ENCODE measurements at places on chromosomes 12 and 14. TPM values are rescaled to one million over a fixed set of nuclear protein-coding genes. Genes with fewer than 3 reads are reported as not detected.

C12orf54 gene
- total RNA-seq, result not detected

- no peak overlapping the region for H3K27ac ChIP-seq
- no peaks in the 10 kb centered on the region for H3K27me3 ChIP-seq
- no peak for DNase-seq
- no peaks in the 10 kb centered on the region for H3K4me1 ChIP-seq
- no peak overlapping the region for H3K4me3 ChIP-seq
These were observed 112.1 kb downstream of the TTC7B start for GRCh38 chr14:90703841-90704737.

ADCK1 gene
- total RNA-seq, result 6.0 TPM

- no peak overlapping the region for H3K4me3 ChIP-seq
- H3K4me1 ChIP-seq, result no peaks in the 10 kb centered on the region
- H3K27ac ChIP-seq, result no peak overlapping the region
- no peaks in the 10 kb centered on the region for H3K36me3 ChIP-seq
- H3K27me3 ChIP-seq, result peaks cover 9% of the 10 kb centered on the region
- DNase-seq, result no peak
These were observed 267.5 kb downstream of the TMEM121 start for GRCh38 chr14:105793836-105794235.

SRGAP1 gene
- 16.6 TPM for total RNA-seq

DNA sequence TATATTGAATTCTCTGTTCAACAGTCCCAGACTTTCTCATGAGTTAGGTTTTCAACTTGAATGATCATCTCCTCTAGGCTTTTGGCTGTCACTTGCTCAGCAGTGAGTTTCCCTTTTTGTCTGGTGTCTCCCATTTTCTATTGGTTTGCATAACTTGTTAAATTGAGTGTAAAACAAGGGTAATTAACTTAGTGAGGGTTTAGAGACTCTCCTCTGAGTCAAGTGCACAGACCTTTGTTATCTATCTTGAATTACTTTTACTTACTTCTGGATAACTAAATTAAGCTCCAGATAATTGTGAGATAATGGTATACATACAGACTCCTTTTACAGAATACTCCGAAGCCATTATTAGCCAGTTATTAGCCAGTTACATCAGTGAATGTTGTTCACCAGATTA lies 22.0 kb downstream of the MLXIP start:
- no peaks in the 10 kb centered on the region for H3K27me3 ChIP-seq
- no peak for DNase-seq
- H3K4me3 ChIP-seq, result no peak overlapping the region
- H3K27ac ChIP-seq, result no peak overlapping the region
- H3K36me3 ChIP-seq, result no peaks in the 10 kb centered on the region

- no peaks in the 10 kb centered on the region for H3K4me1 ChIP-seq
- no peak overlapping the region for H3K4me3 ChIP-seq
- H3K27ac ChIP-seq, result no peak overlapping the region
- H3K36me3 ChIP-seq, result no peaks in the 10 kb centered on the region
- H3K27me3 ChIP-seq, result no peaks in the 10 kb centered on the region
These were observed 299.6 kb downstream of the PCNX1 start for GRCh38 chr14:71206766-71207371.

- no peaks in the 10 kb centered on the region for H3K4me1 ChIP-seq
- H3K27me3 ChIP-seq, result no peaks in the 10 kb centered on the region
- no peak overlapping the region for H3K4me3 ChIP-seq
- no peak for DNase-seq
- H3K36me3 ChIP-seq, result no peaks in the 10 kb centered on the region
- no peak overlapping the region for H3K27ac ChIP-seq
These were observed 11.5 kb downstream of the GPR33 start for GRCh38 chr14:31476131-31476866.

DNA sequence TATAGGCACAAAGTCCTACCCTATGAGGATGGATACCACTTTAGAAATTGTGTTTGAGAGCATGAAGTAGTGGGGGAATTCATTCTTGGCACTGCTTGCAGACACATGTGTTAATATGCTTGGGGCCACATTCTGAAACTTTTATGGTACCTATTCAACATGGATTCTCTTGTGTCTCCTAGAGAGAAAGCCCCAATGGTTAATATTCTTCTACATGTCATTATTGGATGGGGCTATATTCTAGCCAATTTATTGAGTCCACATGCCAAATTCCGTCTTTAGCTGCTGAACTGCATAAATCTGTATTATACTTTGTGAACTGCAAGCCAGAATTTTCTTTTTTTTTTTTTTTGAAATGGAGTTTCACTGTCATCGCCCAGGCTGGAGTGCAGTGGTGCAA lies 140.0 kb downstream of the KICS2 start:
- H3K27me3 ChIP-seq, result no peaks in the 10 kb centered on the region
- no peaks in the 10 kb centered on the region for H3K36me3 ChIP-seq
- peaks cover 54% of the 10 kb centered on the region for H3K4me1 ChIP-seq
- DNase-seq, result no peak

- peaks cover 16% of the 10 kb centered on the region for H3K27me3 ChIP-seq
- H3K27ac ChIP-seq, result no peak overlapping the region
- no peaks in the 10 kb centered on the region for H3K36me3 ChIP-seq
- no peak overlapping the region for H3K4me3 ChIP-seq
- no peak for DNase-seq
- no peaks in the 10 kb centered on the region for H3K4me1 ChIP-seq
These were observed 44.4 kb downstream of the CCDC60 start for GRCh38 chr12:119378903-119379302.

SLC6A15 gene
- 0.07 TPM for total RNA-seq

DNA sequence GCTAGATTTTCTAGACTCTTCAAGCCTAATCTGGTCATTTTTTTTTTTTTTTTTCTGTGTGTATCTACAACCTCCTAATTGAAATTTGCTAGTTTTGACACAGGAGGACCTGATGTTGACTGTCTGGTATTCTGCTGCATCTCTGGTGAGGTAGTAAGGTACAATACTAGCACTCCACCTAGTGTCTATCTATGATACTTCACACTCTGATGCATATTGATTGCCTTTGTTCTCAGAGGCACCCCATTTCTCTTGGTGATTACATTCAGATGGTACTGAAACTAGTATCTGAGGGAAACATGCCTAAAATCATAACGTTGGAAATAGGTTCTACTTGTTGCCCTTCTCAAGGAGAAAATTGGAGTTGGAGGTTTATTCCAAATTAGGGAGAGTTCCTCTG lies 930.5 kb upstream of the NOVA1 start:
- no peak overlapping the region for H3K27ac ChIP-seq
- H3K4me1 ChIP-seq, result no peaks in the 10 kb centered on the region
- no peak for DNase-seq
- no peak overlapping the region for H3K4me3 ChIP-seq

DNA sequence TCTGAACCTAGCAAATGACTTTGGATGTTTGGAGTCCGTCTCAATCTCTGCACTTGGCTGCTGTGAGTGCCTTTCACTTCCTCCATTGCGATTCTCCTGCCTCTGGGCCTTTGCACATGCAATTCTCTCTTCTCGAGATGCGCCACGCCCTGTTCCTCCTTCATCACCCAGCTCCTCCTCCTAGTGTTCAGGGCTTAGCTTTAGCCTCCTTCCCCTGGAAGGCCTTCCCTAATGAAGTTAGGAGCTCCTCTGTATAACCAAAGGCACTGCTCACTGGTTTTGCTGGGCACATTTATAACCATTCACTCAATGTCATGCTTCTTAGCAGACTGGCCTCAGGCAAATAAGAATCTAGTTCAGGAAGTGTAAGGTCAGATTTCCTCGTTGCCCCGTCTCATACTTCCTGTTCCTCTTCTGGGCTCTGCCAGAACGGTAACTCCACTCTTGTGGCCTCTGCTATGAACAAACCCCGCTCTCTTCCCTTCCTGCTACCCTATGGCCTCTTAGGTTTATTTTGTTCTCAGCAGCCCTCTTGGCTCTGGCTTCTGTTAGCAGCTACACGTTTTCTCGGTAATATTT lies 171.4 kb downstream of the CRADD start:
- no peaks in the 10 kb centered on the region for H3K4me1 ChIP-seq
- no peak overlapping the region for H3K4me3 ChIP-seq
- H3K36me3 ChIP-seq, result no peaks in the 10 kb centered on the region
- no peaks in the 10 kb centered on the region for H3K27me3 ChIP-seq
- H3K27ac ChIP-seq, result no peak overlapping the region

GRCh38 chr12:114122016-114122415 lies 155.9 kb upstream of the RBM19 start:
- H3K27me3 ChIP-seq, result peaks cover 61% of the 10 kb centered on the region
- no peak overlapping the region for H3K4me3 ChIP-seq
- H3K4me1 ChIP-seq, result no peaks in the 10 kb centered on the region

GRCh38 chr12:90124289-90124688 lies 415.7 kb upstream of the ATP2B1 start:
- H3K27me3 ChIP-seq, result no peaks in the 10 kb centered on the region
- no peak overlapping the region for H3K4me3 ChIP-seq
- no peak overlapping the region for H3K27ac ChIP-seq
- no peak for DNase-seq
- H3K4me1 ChIP-seq, result no peaks in the 10 kb centered on the region

DNA sequence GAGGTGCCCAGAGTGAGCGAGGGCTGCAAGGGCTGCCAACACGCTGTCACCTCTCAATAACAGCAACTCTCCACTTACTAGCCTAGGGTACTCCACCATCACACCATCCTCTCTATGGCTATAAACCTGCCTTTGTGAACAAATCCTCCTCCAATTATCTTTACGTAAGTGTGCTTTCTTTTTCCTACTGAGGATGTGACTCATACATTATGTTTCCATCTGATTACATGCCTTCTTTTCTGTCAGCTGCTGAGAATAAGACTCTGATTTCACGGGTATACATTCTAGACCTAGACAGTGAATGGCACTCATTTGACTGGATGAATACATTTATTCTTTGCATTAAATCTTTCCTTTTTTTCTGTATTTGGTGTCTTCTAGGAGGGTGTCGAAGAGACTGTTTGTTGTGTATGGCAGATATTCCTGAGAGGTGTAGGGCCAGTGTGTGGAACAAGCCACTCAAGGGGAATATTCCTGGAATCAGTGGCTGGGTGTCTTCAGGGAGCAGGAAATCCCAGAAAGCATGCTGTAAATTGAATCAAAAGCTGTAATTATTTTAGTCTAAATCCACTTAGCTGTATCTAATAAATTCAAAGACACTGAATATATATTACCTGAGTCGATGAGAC lies 327.3 kb upstream of the TMTC1 start:
- DNase-seq, result no peak
- no peak overlapping the region for H3K4me3 ChIP-seq
- H3K27ac ChIP-seq, result no peak overlapping the region

DNA sequence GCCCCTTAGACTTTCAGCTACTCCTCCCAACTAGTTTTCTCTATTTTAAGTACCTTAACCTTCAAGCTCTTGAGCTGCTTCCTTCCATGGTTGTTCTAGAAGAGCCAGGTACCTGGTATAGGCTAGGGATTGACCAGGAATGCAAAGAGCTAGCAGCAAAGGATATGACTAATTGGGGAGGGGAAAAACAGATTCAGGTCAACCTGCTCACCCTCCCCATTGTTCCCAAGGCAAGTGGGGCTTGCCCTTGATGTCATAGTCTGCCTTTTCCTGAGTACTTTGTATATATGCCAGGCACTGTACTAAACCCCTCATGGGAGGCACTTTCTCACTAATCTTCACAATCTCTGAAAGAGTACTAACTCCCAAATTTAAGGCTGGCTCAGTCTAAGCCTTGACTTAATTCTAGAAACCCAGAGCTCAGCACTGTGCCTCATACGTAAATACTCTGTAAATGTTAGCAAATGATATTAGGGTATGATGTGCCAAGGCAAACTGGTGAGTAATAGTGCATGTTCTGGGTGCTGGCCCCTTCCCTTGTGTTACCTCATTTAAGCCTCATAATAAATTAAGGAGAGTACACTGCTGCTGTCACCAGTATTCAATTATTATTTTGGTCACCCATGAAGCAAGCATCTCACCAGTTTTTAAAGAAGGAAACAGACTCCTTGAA lies 42.2 kb downstream of the SUDS3 start:
- H3K27me3 ChIP-seq, result no peaks in the 10 kb centered on the region
- peaks cover 11% of the 10 kb centered on the region for H3K36me3 ChIP-seq
- peaks cover 9% of the 10 kb centered on the region for H3K4me1 ChIP-seq

- no peaks in the 10 kb centered on the region for H3K4me1 ChIP-seq
- peaks cover 7% of the 10 kb centered on the region for H3K27me3 ChIP-seq
- H3K4me3 ChIP-seq, result no peak overlapping the region
- DNase-seq, result no peak
These were observed 3.9 kb upstream of the GSC start for GRCh38 chr14:94773655-94774343.

- H3K4me3 ChIP-seq, result no peak overlapping the region
- H3K36me3 ChIP-seq, result no peaks in the 10 kb centered on the region
- peaks cover 42% of the 10 kb centered on the region for H3K4me1 ChIP-seq
- no peaks in the 10 kb centered on the region for H3K27me3 ChIP-seq
- no peak overlapping the region for H3K27ac ChIP-seq
These were observed 53.8 kb downstream of the PLEKHG3 start for GRCh38 chr14:64758025-64758521.

DNA sequence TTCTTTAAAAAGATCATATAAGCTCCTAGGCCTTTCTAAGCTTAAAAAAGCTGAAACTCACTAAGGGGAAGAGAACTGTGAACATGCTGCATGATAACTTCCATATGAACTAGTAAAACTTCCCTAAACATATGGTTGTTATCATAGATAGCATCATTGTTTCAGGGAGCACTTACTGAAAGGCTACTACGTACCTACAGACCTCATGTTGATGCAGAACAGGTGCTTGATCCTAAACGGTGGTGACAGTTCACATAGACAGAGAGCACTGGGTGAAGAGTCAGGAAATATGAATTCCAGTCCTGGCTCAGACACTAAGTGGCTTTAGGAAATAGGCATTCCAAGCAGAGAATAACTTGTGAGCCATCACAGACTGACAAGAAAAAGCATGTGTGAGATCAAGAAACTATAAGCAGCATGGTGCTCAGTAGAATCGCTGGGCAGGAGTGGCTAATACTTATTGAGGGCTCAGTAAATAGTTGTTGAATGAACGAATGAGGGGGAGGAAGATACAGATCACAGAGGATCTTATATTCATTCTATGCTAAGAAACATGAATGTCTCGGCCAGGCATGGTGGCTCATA lies 78.4 kb upstream of the NUDT4 start:
- no peak for DNase-seq
- no peak overlapping the region for H3K4me3 ChIP-seq
- H3K36me3 ChIP-seq, result no peaks in the 10 kb centered on the region
- no peaks in the 10 kb centered on the region for H3K4me1 ChIP-seq

GRCh38 chr12:54475537-54475936 lies 2.1 kb upstream of the GTSF1 start:
- DNase-seq, result no peak
- H3K36me3 ChIP-seq, result peaks cover 3% of the 10 kb centered on the region
- no peak overlapping the region for H3K4me3 ChIP-seq
- no peak overlapping the region for H3K27ac ChIP-seq
- peaks cover 8% of the 10 kb centered on the region for H3K4me1 ChIP-seq

- H3K36me3 ChIP-seq, result no peaks in the 10 kb centered on the region
- peak overlapping the region; percentile 51 for H3K27ac ChIP-seq
- H3K4me3 ChIP-seq, result peak overlapping the region; percentile 3
- no peaks in the 10 kb centered on the region for H3K27me3 ChIP-seq
These were observed 139.1 kb downstream of the ERC1 start for GRCh38 chr12:1130164-1130563.

GRCh38 chr14:87508333-87508732 lies 484.6 kb downstream of the GALC start:
- no peak overlapping the region for H3K4me3 ChIP-seq
- no peaks in the 10 kb centered on the region for H3K27me3 ChIP-seq
- no peaks in the 10 kb centered on the region for H3K4me1 ChIP-seq
- no peak overlapping the region for H3K27ac ChIP-seq
- H3K36me3 ChIP-seq, result no peaks in the 10 kb centered on the region
- no peak for DNase-seq

GRCh38 chr12:104740668-104741067 lies 217.4 kb downstream of the SLC41A2 start:
- H3K4me3 ChIP-seq, result no peak overlapping the region
- no peak overlapping the region for H3K27ac ChIP-seq
- no peak for DNase-seq
- H3K4me1 ChIP-seq, result no peaks in the 10 kb centered on the region
- H3K27me3 ChIP-seq, result no peaks in the 10 kb centered on the region
